Fibroblast of villous mesenchyme (primary cell): ENCODE measurements at places on chromosomes 7 and 10. TPM values are rescaled to one million over a fixed set of nuclear protein-coding genes. Genes with fewer than 3 reads are reported as not detected.

GRCh38 chr7:123367484-123368122 lies 166.8 kb downstream of the IQUB start:
- peak; percentile 51 for DNase-seq

DNA sequence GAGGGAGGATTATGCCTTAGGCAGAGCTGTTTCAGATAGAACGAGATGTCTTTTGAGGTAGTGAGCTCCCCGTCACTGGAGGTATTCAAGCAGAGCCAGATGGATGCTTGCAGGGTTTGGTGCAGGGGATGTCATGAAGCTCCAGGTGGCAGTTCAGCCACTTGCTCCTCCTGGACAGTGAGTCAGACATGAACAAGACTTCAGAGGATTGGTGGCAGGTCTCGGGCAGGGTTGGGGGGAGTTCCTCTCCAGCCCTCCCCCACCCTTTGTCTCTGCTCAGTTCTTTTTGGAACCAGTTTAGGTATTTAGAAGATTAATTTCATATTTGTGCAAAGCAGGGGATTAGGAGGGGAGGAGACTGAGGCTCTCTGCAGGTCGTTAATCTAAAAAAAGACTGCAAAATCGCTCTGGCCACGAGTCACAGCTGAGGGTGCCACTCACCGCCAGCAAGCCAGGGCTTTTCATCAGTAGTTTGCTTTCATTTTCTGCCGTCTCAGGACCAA lies 21.5 kb upstream of the MYL10 start:
- no peak for DNase-seq

- DNase-seq: peak; percentile 93
Measured at GRCh38 chr7:140625908-140626868, 14.4 kb downstream of the DENND2A start.

GRCh38 chr7:28988810-28989209 lies 30.7 kb upstream of the TRIL start:
- peak; percentile 79 for DNase-seq

Gene CYP2W1
- total RNA-seq: under 0.01 TPM in 1 of 2 replicates, not detected in the other
